Activated B cell treated with CpG ODN at 0.5 μM for 24 hours (primary cell): ENCODE measurements at places on chromosomes 7 and 10. TPM values are rescaled to one million over a fixed set of nuclear protein-coding genes. Genes with fewer than 3 reads are reported as not detected.

GATA3 gene
- 0.34 and 0.53 TPM in 2 replicates for total RNA-seq

LIPM gene
- not detected in 2 replicates for total RNA-seq

COBL gene
- not detected in 2 replicates for total RNA-seq

PLAC9 gene
- not detected in 2 replicates for total RNA-seq

ANKRD30A gene
- total RNA-seq: not detected in 2 replicates

GOLGA7B gene
- total RNA-seq: 0.04 TPM in 1 of 2 replicates, not detected in the other

PKD1L1 gene
- 0.24 and 0.40 TPM in 2 replicates for total RNA-seq

ASB10 gene
- not detected in 2 replicates for total RNA-seq

ABCA13 gene
- not detected in 2 replicates for total RNA-seq

WASHC2A gene
- 58.7 and 64.7 TPM in 2 replicates for total RNA-seq

PRXL2A gene
- total RNA-seq: 8.5 and 10.3 TPM in 2 replicates

SFRP4 gene
- total RNA-seq: not detected in 2 replicates

TAS2R39 gene
- total RNA-seq: not detected in 2 replicates

- DNase-seq: no peak
Observed at GRCh38 chr7:24835643-24836042, 78.4 kb upstream of the GSDME start.

DNA sequence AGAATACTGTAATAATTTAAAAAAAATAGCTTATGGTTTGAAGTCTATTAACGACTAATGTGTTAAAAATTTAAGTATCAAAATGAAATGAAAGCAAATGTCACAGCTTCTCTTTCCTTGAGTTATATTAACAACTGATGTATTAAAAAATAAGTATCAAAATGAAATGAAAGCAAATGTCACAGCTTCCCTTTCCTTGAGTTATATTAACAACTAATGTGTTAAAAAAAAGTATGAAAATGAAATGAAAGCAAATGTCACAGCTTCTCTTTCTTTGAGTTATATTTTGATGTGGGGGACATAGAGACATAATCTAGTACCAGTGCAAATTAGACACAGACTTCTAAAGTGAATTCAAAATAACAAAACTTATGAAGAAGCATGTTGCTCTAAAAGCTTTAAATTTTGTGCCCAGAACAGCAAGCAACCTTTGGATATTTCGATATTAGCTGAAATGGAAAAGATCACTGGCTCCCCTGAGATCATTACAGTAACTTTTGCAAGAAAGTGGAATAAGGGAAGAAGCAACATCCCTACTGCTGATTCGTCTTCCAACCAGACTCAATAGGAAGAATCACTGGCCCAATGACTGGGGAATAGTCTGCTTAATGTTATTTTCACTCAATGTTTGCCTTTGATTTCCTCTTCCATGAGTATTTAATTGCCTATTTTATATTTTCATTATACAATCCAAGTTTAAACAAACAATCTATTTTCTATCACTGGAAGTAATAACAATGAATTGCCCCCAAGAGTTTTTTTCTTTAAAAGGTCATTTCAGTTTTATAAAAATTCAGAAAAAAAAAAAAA, 8.0 kb downstream of the SKAP2 start:
- no peak for DNase-seq

DNA sequence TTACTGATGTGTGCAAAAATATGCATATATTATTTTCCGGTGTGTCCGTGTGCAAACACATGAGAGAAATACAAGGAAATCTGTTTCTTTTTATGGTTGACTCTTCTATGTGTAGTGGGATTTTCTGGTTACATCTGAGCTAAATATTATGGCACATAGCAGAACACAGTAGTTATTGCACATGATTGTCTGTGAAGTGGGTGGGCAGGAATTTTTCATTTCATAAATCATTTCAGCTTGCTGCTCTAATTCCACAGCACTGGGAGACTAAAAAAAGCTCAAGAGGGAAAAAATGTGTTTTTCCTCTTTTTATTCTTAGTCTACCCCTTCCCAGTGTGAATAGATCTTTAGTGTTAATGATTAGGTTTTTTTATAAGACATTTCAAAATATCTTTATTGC, 197.9 kb downstream of the MBL2 start:
- no peak for DNase-seq

GRCh38 chr10:16519250-16519907, 2.3 kb downstream of the C1QL3 start:
- no peak for DNase-seq

- no peak for DNase-seq
Observed at GRCh38 chr7:152108359-152108758, 82.9 kb downstream of the GALNT11 start.

GRCh38 chr10:86162036-86162435, 204.6 kb downstream of the GRID1 start:
- DNase-seq: no peak

DNA sequence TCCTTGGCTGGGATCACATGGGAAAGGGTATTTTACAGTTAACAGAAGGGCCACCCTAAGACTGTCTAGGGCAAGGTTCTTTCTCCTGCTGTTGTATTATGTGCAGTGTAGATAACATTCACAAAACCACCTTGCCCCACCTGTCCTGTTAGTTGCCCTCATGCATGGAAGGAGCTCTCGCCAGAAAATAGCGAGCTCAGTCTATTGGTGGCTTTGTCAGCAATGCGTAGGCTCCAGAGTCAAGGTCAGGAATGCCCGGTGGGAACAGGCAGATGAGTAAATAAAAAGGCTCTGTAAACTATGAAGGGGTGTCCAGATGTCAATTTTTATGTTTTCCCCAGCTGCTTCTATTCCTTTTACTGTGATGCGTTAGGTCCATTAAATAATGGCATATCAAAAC, 107.1 kb upstream of the WDR11 start:
- DNase-seq: no peak

DNA sequence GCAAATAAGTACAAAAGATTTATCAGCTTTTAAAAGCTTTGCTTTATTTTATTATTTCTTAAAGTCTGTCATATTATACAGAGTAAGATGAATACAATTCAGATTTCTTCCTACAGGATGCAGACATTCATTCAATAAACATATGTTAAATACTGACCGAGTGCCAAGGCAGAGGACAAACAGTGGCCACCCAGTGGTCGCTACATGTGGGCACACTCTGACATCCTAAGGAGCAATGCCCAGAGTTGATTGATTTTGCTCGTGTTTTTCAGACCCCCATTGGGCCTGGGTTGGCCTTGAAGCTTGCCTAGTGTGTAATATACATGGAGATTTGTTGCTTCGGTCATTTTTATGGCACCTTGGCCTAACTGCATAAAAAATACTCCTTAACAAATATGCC, 201.2 kb downstream of the CCDC3 start:
- no peak for DNase-seq

DNA sequence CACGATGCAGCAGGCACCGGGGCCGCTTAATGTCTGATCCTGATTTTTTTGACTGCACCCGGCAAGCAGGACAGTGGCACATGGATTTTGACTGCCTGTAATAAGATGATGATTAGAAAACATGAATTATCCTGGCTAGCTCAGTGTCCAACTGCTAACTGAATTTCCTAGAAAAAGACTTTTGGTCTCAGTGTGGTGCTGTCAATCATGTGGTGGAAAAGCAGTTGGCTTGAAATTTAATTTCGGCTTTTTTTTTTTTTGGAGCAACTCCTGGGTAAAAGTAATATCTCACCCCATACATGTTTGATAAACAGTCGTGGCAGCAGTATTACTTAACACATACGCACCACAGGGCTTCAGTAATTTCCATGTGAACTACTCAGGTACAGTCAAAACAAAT, 227.7 kb downstream of the FANK1 start:
- DNase-seq: no peak

DNA sequence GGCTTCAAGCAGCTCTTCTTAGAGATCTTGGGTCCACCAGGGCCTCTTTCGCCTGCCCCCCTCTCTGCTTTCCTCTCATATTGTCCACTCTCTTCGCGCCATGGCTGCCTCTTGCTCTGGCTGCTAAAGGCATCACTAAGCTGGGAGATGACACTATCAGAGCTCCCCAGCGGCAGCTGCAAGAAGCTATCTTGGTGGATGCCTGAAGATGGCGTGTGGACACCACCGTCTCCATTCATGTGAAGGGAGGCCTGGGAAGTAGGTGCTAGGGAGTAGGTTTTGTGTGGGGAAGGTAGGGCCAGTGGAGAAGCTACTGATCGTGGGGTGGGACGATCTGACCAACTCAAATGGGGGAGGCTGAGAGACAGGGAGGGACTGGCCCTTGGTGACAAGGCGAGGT, 45.9 kb upstream of the PDLIM1 start:
- no peak for DNase-seq

DNA sequence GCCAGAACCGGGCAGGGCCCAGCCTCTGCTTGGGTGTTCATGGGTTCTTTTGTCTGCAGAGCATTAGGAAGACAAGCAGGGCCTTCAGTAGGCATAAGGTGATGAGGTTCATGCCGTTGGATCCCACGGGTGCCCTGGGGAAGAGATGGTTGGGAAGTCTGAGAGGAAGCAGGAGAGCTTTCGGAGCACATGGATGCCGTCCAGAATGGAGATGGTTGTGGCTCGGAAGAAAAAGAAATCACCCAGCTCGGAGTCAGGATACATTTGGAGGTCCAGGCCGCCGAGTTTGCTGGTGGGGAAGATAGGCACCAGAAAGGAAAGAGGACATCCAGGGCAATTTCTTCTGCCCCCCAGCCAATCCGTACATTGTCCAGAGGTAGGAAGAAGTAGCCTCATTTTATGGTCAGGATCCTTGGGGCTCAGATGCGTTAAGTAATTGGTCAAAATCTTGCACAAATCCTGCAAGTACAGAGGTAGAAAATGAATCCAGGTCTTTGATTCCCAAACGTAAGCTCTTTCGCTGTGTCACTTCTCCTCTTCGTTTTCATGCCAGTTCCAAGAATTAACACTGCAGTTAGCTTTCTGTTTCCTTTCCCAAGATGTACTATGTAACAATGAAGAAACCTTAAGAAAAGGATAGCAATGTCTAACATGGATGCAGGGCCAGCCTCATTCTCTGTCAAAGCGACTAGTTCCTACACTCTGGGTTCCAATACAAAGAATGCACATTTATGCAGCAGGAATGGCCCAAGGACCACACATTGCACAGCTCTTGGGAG, 147.8 kb upstream of the KLF6 start:
- no peak for DNase-seq

GRCh38 chr7:27693794-27694193, 31.1 kb upstream of the HIBADH start:
- no peak for DNase-seq

- no peak for DNase-seq
Observed at GRCh38 chr7:151824373-151824933, 52.5 kb downstream of the PRKAG2 start.

- no peak for DNase-seq
Observed at GRCh38 chr7:34373940-34374339, 284.1 kb upstream of the NPSR1 start.

DNA sequence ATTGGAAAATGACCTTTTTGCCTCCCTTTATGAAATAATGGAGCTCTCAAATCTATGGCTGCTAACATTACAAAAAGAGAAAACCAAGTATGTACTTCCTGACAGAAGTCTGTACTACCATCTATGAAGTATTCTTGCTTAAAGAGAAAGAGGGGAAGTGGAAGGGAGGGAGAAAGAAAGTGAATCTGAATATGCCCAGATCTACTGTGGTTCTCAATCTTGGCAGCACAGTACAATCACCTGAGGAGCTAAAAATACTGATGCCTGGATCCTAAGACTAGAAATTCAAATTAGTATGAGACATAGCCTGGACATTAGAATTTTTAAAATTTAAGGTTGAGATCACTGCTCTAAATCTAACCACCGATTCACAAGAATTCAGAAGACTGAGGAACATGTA, 85.2 kb downstream of the IGF2BP3 start:
- no peak for DNase-seq

DNA sequence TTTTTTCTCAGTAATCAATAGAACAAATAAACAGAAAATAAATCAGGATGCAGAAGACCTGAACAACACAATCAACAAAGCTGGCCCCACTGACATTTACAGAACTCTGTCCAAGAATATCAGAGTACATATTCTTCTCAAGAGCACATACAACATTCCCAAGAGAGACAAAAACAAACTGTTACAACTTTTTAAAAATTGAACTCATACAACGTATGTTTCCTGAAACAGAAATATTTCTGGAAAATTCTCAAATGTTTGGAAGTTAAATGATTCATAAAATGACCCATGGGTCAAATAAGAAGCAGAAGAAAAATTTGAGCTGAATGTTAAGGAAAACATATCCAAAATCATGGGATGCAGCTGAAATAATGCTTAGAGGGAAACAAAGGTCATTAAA, 93.9 kb upstream of the VIPR2 start:
- no peak for DNase-seq

DNA sequence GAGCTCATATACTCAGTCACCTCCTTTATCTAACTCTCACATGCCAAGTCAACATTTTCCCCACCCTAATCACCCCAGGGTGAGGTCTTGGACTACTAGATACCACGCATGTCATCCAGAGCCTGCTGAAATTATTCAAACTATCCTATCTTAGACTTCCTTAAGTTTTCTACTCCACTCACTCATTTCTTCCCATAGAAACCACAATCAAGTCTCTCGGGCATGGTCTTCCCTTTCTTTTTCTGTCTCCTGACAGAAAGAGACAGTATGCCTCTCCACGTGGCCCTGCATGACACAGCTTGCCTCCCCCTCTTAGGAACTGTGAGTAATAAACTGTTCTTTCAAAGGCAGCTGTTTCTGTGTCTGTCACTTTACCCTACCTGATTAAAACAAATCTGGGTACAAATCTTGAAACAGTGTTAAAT, 29.4 kb downstream of the TAS2R41 start:
- DNase-seq: no peak

DNA sequence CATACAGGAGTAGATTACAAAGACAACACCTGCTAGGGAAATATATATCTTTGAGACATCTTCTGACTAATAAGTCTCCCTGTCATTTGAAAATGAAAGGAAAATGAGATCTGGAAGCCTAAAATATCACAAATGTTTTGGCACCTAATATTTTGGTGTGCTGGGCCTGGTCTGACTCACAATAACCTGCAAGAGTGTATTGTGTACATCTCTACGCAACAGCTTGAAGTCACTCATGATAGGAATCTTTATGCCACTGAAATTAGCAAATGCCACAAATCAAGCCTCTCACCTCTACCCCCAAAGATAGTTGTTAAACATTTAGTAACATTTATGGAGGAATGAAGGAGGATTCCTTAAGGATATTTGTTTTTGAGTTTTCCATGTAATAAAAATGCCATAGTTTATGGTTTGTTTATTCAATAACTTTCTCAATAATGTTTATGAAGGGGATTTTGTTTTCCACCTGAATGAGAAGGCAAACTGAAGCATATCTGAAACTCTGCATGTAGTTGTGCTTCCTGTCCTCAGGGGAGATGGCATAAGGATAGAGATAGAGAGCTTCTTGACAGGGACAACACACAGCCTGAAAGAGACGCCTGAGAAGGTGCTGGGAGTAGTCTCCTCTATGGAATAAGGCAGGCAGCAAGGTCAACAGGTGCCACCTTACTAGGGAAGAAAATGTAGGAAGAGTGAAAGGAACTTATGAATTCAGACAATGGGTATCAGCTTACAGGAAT, 197.4 kb downstream of the AHR start:
- DNase-seq: no peak

GRCh38 chr10:76015245-76015644, 583.8 kb downstream of the LRMDA start:
- no peak for DNase-seq

GRCh38 chr10:61971003-61971325, 69.5 kb downstream of the ARID5B start:
- no peak for DNase-seq

- DNase-seq: no peak
Observed at GRCh38 chr7:4806983-4807597, 31.7 kb downstream of the AP5Z1 start.
